ENCODE measurements at places on chromosomes 6 and 20. TPM values are rescaled to one million over a fixed set of nuclear protein-coding genes. Genes with fewer than 3 reads are reported as not detected.

Gene PDE7B
- total RNA-seq: not detected

Gene CSNK2B
- total RNA-seq: 116 TPM

Gene PTP4A1
- 108 TPM for total RNA-seq

Gene MAS1
- total RNA-seq: not detected

Gene MRPS10
- 31.7 TPM for total RNA-seq

Gene ARHGAP40
- total RNA-seq: not detected

Gene TNFAIP3
- 11.0 TPM for total RNA-seq

GRCh38 chr20:48490961-48491831 is 336.6 kb downstream of the PREX1 start:
- no peaks in the 10 kb centered on the region for H3K36me3 ChIP-seq
- no peak for DNase-seq
- peaks cover 54% of the 10 kb centered on the region for H3K27me3 ChIP-seq
- H3K4me3 ChIP-seq: no peak overlapping the region
- H3K4me1 ChIP-seq: no peaks in the 10 kb centered on the region

GRCh38 chr20:6714279-6714711 is 53.2 kb upstream of the BMP2 start:
- H3K27ac ChIP-seq: no peak overlapping the region
- no peaks in the 10 kb centered on the region for H3K27me3 ChIP-seq
- H3K36me3 ChIP-seq: no peaks in the 10 kb centered on the region
- H3K4me1 ChIP-seq: peaks cover 22% of the 10 kb centered on the region
- H3K4me3 ChIP-seq: no peak overlapping the region

- H3K4me3 ChIP-seq: no peak overlapping the region
- no peak overlapping the region for H3K27ac ChIP-seq
- peaks cover 18% of the 10 kb centered on the region for H3K4me1 ChIP-seq
- H3K36me3 ChIP-seq: no peaks in the 10 kb centered on the region
- no peaks in the 10 kb centered on the region for H3K27me3 ChIP-seq
Observed at GRCh38 chr6:44538807-44539201, 151.3 kb downstream of the CDC5L start.

DNA sequence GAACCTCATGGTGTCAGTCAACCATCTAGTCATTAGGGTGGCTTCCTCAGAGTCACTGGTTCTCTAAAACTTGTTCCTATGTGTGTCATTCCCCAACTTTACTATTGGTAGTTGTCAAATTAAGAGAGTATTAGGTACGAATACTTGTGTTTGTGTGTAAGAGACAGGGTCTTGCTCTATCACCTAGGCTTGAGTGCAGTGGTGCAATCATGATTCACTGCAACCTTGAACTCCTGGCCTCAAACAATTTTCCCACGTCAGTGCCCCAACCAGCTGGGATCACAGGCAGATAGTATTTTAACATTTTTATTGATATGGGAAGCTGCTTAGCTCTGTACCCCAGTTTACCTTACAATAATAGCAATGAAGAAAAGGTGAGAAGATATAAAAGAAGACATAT is 50.6 kb downstream of the BMP6 start:
- H3K4me1 ChIP-seq: no peaks in the 10 kb centered on the region
- H3K27me3 ChIP-seq: peaks cover 40% of the 10 kb centered on the region
- DNase-seq: no peak
- H3K36me3 ChIP-seq: no peaks in the 10 kb centered on the region
- H3K4me3 ChIP-seq: no peak overlapping the region
- no peak overlapping the region for H3K27ac ChIP-seq

GRCh38 chr6:373773-374724 is 17.5 kb upstream of the IRF4 start:
- H3K27me3 ChIP-seq: peaks cover 25% of the 10 kb centered on the region
- DNase-seq: peak; percentile 95
- no peak overlapping the region for H3K27ac ChIP-seq
- no peaks in the 10 kb centered on the region for H3K36me3 ChIP-seq

GRCh38 chr6:79305020-79305419 is 70.5 kb upstream of the HMGN3 start:
- H3K36me3 ChIP-seq: no peaks in the 10 kb centered on the region
- no peaks in the 10 kb centered on the region for H3K4me1 ChIP-seq
- no peak overlapping the region for H3K4me3 ChIP-seq
- peaks cover 5% of the 10 kb centered on the region for H3K27me3 ChIP-seq
- no peak overlapping the region for H3K27ac ChIP-seq
- DNase-seq: no peak

DNA sequence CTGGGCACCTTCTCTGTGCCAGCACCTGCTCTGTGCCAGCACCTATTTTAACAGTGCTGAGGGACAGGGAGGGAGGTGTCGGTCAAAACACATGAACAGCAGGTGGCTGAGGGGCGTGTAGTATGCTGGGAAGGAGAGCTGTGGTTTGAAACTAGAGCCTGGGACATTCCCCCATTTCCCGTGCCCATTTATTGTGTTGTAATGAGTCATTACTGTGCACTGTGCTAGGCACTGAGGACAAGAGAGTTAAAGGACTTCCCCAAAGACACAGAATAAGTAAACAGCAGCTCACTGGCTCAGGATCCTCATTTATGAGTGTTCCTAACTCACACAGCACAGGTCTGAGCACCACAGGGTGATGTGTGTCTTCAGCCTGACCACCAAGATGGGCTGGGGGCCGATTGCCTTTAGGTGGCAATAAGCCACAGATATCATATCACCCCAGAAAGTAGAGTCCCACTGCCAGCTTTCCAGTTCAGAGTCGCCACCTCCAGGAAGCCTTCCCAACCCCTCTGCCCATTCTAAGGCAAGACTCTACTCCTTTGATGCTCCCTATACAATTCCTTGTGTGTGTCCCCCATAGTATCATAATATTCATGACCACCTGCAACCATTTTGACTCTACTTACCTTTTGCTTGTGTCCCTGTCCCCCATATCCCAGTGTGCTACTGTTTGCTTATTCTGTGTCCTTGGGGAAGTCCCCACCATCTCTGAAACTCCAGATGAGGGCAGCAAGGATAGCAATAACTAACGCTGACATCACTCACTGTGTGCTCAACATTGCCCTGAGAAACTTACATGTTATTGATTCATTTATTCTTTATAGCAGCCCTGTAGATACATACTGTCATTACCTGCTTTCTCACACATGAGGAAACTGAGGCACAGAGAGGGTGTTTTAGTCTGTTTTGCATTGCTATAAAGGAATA is 87.3 kb downstream of the TOX2 start:
- no peak overlapping the region for H3K27ac ChIP-seq
- no peaks in the 10 kb centered on the region for H3K4me1 ChIP-seq
- no peaks in the 10 kb centered on the region for H3K36me3 ChIP-seq
- DNase-seq: no peak
- peaks cover 52% of the 10 kb centered on the region for H3K27me3 ChIP-seq

GRCh38 chr6:378090-378957 is 13.2 kb upstream of the IRF4 start:
- H3K36me3 ChIP-seq: no peaks in the 10 kb centered on the region
- peak; percentile 89 for DNase-seq
- H3K4me3 ChIP-seq: no peak overlapping the region

- H3K4me3 ChIP-seq: no peak overlapping the region
- H3K36me3 ChIP-seq: peaks cover 4% of the 10 kb centered on the region
- no peaks in the 10 kb centered on the region for H3K27me3 ChIP-seq
Observed at GRCh38 chr20:35823147-35823546, 51.3 kb downstream of the PHF20 start.

- DNase-seq: no peak
- H3K4me1 ChIP-seq: peaks cover 25% of the 10 kb centered on the region
- H3K36me3 ChIP-seq: no peaks in the 10 kb centered on the region
- no peaks in the 10 kb centered on the region for H3K27me3 ChIP-seq
- no peak overlapping the region for H3K4me3 ChIP-seq
Observed at GRCh38 chr20:25364180-25364788, 26.4 kb downstream of the ABHD12 start.

DNA sequence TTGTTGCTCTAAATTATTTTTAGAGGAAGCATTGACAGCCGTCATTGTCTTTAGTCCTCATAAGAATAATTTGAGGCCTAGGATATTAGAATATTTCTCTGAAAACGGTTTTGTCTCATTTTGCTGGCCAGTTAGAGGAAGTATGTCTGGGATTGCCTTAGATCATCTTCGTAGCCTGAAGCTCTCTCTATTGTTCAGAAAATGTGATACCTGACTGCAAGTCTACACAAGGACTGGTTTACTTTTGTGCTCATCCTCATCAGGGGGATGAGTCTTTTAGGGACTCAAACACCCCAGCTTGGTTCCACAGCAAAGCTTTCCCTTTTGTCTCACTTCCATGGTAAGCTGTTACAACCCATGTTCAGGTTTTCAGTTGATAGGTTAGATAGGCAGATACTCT is 141.8 kb downstream of the FARS2 start:
- no peak for DNase-seq
- H3K27ac ChIP-seq: no peak overlapping the region
- H3K4me1 ChIP-seq: no peaks in the 10 kb centered on the region

DNA sequence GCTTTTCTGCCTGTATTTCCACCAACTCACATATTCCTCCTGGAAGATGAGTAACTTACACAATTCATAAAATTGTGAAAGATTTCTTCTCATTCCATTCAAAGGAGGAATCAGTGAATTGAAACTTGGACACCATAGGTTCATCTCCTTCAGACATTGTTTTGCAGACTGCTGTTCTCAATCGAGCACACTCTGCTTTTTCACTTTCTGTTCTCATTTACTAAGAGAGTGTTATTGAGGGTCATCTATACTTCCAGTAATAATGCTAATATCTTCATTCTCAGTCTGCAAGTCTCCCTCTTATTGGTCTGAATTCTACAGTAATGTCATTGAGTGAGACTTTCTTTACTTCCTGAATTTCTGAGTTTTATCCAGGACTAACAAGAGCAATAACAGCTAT is 67.5 kb upstream of the FUT9 start:
- no peak overlapping the region for H3K27ac ChIP-seq
- no peak for DNase-seq
- no peaks in the 10 kb centered on the region for H3K4me1 ChIP-seq
- H3K36me3 ChIP-seq: no peaks in the 10 kb centered on the region

DNA sequence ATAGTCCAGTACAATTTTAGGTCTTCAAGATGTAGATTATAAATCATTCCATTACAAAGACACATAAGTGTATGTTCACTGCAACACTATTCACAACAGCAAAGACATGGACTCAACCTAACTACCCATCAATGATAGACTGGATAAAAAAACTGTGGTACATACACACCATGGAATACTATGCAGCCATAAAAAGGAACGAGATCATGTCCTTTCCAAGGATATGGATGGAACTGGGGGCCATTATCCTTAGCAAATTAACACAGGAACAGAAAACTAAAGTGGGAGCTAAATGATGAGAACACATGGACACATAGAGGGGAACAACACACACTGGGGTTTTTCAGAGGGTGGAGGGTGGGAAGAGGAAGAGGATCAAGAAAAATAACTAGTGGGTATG is 6.3 kb downstream of the RTN4IP1 start:
- peaks cover 4% of the 10 kb centered on the region for H3K36me3 ChIP-seq
- H3K27ac ChIP-seq: no peak overlapping the region
- DNase-seq: no peak
- H3K4me3 ChIP-seq: no peak overlapping the region

- no peaks in the 10 kb centered on the region for H3K36me3 ChIP-seq
- no peaks in the 10 kb centered on the region for H3K4me1 ChIP-seq
- no peak for DNase-seq
- peaks cover 29% of the 10 kb centered on the region for H3K27me3 ChIP-seq
- H3K4me3 ChIP-seq: no peak overlapping the region
Observed at GRCh38 chr6:34131326-34132290, 14.3 kb downstream of the GRM4 start.

DNA sequence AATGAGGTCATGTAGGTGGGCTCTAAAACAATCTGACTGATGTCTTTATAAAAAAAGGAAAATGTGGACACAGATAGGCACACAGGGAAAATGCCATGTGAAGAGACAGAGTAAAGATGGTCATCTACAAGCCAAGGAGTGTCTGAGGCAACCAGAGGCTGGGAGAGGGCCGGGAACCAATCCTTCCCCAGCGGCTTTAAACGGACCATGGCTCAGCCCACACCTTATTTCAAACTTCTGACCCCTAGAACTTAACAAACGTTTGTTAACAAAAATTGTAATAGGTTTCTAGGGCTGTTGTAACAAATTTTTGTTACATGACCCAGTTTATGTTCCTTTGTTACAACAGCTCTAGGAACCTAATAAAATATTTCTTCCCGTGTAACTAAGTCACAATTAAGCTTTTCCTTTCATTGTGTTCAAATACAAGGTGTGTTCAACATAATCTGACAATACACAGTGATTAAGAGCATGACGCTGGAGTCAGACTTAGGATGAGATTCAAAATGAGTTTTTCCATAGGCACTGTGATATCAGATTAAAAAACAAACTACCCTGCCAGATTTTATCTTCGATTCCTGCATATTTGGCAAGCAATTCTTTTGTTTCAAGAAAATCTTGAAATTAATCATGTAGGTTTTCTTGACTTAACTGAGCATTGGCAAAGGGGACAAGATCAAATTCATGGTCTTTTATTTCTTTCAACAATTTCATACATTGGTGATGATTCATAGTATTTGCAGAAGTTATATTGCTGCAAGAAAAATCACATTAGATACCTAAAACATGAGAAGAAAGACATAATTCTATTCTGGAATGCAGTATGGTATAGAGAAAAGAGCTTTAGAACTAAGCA is 169.5 kb upstream of the RIPOR2 start:
- no peak overlapping the region for H3K4me3 ChIP-seq
- DNase-seq: no peak
- H3K4me1 ChIP-seq: peaks cover 8% of the 10 kb centered on the region
- no peak overlapping the region for H3K27ac ChIP-seq

DNA sequence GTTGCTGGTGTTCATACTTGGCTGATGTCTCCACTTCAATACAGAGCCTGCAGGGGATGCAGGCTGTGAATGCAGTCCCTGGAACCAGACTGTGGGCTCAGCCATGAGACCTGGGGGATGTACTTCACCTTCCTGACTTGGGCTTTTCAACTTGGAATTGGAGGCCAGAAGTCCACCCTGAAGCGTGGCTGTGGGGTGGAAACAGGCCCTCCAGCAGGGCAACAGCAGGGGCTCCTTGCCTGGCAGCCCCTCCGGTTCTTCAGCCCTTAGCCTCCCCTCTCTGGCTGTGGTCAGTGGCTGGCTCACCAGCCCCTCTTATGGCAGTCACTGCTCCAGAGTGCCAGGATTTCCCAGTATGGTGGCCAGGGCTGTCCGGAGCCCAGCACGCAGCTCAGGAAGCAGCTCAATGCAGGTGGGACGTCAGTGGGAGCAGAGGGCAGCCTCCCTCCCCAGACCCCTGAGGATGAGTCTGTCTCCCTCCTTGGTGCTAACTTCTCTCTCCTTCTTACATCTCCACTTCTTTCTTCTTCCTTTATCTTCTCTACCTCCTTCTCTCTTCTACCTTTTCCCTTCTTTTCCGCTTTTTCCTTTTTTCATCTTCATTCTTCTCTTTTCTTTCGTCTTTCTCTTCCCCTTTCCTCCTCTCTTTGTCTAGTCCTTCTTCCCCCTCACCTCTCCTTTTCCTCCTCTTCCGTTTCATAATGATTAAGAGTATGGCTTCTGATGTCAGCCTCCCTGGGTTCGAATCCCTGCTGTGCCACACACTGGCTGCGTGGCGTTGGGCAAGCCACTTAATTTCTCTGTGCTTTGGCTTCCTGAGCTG is 45.3 kb downstream of the SLC52A3 start:
- no peak overlapping the region for H3K27ac ChIP-seq
- no peaks in the 10 kb centered on the region for H3K36me3 ChIP-seq
- peaks cover 72% of the 10 kb centered on the region for H3K27me3 ChIP-seq
- no peak overlapping the region for H3K4me3 ChIP-seq
- no peak for DNase-seq

GRCh38 chr20:23086056-23086566 is at the start of gene CD93:
TSS of gene CD93 (minus strand) at chr20:23086324. CDS start at chr20:23086192, 132 bp downstream.
- peak within 1 kb of the TSS; percentile 76 for H3K27ac ChIP-seq
- peaks cover 19% of the 10 kb centered on the region for H3K4me1 ChIP-seq
- no peaks in the 10 kb centered on the region for H3K36me3 ChIP-seq
- DNase-seq: no peak
- no peaks in the 10 kb centered on the region for H3K27me3 ChIP-seq
